ENCODE measurements at places on chromosomes 4 and X.

DNA sequence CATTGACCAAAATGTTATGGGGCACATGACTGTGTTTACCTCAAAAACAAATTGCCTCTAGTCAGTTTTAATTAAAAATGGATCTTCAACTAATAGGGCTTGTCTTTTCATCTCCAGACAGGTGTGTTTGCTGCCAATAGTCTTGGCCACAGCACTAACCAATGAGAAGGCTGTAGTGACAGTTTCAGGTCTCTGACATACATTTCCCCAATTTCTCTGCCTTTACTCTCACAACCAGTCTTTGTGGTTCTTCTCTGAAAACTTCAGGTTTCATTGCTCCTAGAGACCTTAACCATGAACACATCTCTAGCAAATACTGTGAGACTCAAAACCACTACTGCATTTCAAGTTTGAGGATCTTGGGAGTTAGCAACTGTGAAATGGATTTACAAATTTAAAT is 3.5 kb upstream of the EDNRA start:
- no peak for DNase-seq

GRCh38 chrX:31170792-31171191 is 99.0 kb upstream of the FTHL17 start:
- no peak for DNase-seq

- no peak for DNase-seq
Measured at GRCh38 chrX:66988331-66988730, 349.5 kb upstream of the EDA2R start.

DNA sequence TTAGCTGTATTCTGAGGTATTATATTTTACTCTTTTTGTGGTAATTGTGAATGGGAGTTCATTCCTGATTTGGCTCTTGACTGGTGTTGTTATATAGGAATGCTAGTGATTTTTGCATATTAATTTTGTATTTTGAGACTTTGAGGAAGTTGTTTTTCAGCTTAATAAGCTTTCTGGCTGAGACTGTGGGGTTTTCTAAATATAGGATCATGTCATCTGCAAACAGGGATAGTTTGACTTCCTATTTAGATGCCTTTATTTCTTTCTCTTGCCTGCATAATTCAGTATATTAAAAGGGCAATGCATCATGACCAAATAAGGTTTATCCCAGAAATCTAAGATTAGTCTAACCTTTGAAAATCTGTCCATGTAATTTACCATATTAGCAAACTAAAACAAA is 44.7 kb upstream of the EPGN start:
- no peak for DNase-seq

DNA sequence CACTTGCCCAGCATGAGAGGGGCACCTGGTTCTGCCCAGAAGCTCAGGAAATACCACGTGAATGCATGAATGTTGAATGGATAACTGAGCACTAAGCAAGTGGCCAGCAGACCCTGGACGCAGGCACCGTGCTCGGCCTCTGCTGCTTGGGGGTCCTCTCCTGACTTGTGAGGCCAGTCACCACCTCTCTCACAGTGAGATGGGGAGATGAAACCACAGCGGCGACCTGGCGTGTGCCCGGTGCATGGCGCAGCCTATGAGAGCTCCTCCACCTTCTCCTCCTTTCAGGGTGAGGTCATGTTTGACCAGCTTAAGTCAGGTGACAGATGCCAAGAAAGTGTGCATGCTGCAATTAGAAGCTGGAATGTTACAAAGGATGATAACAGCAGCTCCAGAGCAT is 75.5 kb downstream of the HMX1 start:
- no peak for DNase-seq

GRCh38 chr4:53905276-53905940 is 159.0 kb downstream of the CHIC2 start:
- peak; percentile 42 for DNase-seq

DNA sequence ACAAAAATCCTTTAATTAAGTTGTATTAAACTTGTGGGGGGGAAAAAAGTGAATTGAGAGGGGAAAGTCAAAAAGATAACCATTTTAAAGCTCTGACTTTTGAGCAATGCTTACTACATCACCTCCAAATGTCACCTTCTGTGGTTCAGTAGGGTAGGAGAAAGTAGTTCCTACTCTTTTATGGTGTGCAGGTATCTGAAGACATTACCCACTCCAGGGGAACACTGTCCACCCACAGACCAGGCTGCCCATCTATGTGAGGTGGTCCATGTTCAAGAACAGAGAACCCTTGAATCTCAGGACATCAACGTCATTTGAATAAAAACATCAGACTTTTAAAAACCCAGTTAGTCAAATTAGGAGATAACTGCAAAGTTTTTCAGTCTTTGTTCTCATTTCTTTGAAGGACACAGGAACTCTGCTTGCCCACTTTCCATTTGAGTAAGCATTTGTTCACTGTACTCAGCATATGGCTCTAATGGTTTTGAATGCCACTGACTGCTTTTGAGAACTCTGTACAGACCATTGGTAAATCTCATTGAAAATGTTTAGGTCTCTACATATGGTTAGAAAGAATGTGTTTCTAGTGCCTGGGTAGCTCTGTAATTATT is 18.4 kb downstream of the NMU start:
- no peak for DNase-seq

DNA sequence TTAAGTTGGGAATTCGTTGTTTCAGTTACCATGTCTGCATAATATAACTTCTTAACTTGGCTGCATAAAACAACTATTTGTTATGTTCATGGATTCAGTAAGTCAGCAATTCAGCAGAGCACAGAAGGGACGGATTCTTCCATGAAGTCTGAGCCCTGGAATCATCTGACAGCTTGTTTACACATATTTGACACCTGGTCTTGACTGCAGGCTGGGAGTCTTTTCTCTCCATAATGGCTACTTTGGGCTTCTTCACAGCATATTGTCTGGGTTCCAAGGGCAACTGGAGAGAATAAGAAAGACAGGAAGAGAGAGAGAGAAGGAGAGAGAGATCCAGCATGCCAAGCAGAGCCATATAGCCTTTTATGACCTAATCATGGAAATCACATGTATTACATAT is 23.1 kb downstream of the CENPC start:
- DNase-seq, result no peak

GRCh38 chr4:8128100-8128856 is 30.3 kb downstream of the ABLIM2 start:
- DNase-seq, result no peak

- no peak for DNase-seq
Measured at GRCh38 chrX:53255738-53256191, 25.6 kb downstream of the IQSEC2 start.

- DNase-seq, result no peak
Measured at GRCh38 chr4:156137679-156138473, 184.2 kb upstream of the CTSO start.

- DNase-seq, result no peak
Measured at GRCh38 chrX:119251386-119251785, 15.3 kb downstream of the PGRMC1 start.

DNA sequence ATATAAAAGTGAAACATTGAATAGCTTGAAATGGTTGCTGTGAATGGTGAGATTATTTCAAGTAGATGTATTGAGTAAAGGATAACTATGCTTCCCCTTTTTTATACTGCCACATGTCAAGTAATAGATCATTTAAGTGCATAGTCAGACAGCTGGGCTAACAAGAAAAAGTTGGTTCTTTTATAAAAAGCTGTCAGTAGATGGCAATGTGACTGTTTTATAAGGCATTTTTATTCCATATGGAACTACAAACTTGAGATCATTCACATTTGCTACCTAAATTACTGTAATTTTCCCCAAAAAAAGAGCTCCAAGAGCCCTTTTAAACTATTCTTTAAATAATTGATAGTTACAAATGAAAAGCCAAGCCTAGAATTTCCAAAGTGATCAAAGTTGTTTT is 831.0 kb downstream of the C4orf33 start:
- DNase-seq, result no peak

DNA sequence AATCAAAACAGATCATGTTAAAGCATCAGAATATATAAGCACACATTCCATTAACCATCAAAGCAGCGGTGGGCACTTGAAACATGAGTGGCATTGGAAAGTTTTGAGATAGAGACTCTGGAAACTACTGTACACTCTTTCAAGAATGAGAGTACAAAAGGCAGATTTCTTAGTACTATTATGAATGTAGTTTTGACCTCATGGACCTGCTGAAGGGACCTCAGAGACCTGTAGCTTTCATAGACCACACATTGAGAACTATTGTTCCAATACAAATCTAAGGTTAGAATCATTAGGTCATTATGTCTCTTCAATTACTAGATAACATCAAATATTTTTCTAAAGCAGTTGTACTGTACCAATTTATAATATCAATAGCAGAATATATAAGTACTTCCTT is 283.6 kb downstream of the RPA4 start:
- DNase-seq, result no peak

DNA sequence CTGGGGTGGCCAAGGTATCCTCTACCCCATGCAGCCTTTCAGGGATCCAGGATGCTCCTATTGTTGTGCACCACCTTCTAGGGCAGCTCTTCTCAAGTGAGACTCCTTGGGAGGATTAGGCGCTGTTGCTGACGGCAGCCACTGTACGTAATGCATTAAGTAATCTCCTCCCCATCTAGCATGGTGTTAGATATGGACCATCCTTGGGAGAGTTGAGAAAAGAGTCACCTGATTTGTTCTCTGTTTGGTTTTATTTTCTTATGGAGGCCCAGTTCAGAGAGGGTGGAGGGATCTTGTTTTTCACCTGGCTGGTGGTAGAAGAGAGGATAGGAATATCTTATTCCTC is 46.4 kb downstream of the GYG2 start:
- DNase-seq, result no peak

DNA sequence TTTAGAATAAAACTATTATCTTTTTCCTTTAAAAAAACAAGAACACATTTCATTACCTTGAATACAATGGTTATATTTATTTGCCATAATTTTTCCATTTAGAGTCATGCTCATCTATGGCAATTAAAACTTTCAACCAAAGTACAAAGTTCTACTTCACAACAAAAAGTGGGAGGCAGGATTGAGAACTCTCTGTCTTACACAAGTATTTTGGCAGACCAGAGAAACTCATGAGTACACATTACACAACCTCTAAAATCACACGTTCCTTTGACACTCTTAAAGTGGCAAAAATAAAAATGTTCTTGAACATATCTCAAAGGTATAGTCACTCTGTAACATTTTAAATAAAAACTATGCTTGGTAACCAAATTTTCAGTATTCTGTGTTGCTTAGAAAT is 213.4 kb downstream of the IL15 start:
- peak; percentile 45 for DNase-seq

DNA sequence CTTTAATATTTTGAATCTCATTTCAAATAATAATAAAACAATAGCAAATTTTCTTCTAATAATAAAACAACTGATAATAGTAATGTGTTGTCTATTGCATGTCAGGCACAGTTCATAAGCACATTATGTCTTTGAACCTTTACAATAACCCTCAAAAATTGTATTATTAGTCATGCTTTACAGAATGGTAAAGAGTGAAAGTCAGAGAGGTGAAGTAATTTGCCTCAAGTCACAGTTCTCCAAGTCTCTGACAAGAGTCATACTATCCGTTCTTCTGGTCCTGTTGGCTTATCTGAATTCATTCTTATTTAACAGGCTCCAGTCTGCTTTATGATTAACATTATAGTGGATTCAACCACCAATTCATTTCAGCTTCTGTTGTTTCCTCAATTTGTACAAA is 313.0 kb downstream of the AFF2 start:
- DNase-seq, result no peak

DNA sequence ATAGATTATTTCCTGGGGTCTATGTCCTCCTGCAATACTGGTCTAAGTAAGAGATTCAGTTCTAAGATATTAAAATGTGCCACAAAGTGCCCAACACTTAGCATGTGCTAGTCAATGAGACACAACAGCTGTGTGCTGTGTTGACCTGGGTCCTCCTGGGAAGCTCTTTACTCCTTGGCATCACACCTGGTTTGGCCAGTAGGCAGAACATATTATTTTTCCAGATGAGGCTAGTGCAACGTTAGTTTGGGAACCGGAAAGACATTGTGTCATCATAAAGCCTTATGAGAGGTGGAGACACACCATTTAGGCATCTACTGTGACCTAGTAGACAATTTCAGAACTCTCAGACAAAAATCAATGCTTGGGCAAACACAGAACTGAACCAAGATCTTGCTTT is 197.8 kb downstream of the MID1IP1 start:
- DNase-seq, result no peak

GRCh38 chrX:153665726-153666306 is 7.8 kb downstream of the PNCK start:
- no peak for DNase-seq

GRCh38 chr4:8350841-8351461 is 81.4 kb downstream of the HTRA3 start:
- DNase-seq, result no peak

- no peak for DNase-seq
Measured at GRCh38 chrX:15849555-15849954, 5.1 kb downstream of the AP1S2 start.

DNA sequence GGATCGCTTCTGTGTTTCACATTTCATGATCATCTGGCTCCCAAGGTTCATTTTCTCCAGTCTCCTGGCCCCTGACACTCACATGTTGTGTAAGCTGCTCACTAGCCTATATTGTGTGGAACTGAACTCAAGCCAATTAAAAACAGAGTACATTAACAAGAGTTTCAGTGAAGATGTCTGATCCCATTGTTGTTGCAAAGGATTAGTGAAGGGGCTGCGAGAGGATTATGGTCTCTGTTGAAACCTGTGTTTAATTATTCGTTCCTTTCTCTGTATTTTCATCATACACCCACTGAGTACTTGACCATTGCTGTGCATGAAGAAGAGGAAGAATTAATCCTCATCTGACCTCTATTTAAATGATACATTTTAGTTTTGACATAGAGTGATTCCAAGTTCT is 54.7 kb downstream of the AFF2 start:
- DNase-seq, result no peak

DNA sequence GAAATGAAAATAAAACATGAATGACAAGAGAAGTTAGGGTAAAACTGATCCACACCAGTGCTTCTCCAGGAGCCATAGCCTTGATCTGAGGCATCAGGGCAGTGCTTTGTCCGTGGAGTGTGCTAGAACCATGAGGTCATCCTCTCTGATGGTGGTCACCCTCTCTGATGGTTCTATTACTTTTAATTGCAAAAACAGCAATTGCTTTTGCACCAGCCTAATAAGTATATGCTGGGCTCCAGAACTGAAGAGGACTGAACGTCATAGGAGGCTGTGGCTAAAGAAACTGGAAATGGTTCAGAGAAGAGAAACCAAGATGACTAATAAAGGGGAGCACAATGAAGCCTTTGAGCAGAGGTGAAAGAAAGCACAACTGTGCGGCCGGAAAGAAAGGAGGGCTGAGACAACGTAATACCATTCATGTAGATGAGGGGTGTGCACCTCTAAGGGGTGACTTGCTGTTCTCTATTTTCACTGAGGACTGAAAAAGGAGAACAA is 17.0 kb upstream of the TMEM154 start:
- DNase-seq, result no peak

DNA sequence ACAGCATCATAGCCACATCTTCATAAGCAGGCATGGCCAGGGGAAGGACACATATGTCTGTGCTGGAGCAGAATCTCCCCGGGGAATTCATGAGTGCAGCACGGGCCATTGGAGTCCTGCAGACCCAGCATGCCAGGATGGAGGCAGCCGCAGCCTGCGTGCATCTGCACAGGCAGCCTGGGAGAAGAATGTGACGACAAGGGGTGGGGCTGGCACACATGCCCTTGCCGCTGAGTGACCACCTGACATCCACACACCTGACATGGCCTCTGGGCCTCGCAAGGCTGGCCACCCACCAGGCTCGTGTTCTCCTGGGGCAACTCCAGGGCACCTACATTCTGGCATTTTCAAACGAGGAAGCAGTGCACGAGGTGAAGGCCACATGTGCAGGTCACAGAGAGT is 66.2 kb upstream of the AFAP1 start:
- no peak for DNase-seq

GRCh38 chr4:47746122-47746521 is 91.7 kb downstream of the CORIN start:
- no peak for DNase-seq

Data from AG10803 (cell line).